Cerebellar cortex (tissue), 1 donor: ENCODE measurements at places on chromosomes 4 and X.
A peak's percentile ranks its signal among the peaks of the same experiment; 100 is the strongest.

DNA sequence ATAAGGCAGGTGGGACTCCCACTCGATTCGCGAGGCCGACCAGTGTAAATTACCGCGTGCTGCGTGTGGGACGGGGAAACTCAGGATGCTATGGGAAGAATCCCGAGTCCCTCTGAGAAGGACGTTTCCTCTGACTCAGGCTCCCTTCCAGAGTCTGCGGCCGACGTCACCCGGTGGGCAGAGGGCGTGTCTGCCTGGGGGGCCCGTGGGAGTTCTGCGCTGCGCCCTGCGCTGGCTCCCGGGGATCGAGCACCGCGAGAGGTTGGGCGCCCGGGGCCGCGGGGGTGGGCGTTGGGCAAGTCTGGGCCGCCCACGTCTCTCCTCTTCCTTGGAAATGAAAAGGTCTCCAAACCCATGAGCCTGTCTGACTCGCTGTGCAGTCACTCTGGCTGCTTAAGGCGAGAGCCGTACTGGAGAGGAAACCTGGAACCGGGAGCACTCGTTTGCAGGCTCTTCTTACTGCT, 568 bp downstream of the NIPAL1 start:
- peak; percentile 20 for DNase-seq

DNA sequence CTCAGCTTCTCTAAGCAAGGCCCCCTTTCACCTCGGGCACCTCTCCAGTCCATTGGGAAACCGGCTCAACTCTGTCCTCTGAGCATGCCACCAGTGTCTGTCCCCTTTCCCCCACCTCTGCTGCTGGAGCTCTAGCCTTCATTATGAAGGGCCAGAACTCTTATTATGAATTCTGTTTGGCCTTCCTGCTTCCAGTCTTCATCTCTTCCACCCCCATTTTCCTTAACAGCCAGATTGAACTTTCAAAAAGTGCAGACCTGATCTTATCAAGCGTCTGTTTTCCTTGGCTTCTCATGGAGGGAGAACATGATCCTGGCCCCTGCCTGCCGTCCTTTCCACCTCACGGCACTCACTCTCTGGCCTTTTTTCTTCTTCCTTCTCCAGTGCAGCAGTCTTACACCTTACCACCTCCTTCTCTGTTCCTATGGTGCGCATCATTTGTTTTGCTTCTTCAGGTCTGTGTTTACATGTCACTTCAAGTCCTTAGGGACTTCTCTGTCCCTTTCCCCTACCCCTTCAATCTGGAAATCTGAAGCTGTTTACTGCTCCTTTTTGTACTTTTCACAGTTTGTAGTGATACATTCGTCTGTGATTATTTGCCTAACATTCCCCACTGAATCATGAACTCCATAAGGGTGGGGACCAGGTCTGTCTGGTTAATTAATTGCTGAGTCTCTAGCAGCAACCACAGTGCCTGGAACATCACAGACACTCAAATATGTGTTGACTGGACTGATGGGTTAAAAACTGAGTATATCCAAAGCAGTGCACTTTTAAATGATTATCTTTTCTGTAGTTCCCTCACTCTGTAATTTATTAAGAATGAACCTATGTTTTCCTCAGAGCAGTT, 55.8 kb downstream of the FNIP2 start:
- no peak for DNase-seq

GRCh38 chrX:106894392-106894909, 8.7 kb downstream of the RIPPLY1 start:
- DNase-seq = peak; percentile 52

DNA sequence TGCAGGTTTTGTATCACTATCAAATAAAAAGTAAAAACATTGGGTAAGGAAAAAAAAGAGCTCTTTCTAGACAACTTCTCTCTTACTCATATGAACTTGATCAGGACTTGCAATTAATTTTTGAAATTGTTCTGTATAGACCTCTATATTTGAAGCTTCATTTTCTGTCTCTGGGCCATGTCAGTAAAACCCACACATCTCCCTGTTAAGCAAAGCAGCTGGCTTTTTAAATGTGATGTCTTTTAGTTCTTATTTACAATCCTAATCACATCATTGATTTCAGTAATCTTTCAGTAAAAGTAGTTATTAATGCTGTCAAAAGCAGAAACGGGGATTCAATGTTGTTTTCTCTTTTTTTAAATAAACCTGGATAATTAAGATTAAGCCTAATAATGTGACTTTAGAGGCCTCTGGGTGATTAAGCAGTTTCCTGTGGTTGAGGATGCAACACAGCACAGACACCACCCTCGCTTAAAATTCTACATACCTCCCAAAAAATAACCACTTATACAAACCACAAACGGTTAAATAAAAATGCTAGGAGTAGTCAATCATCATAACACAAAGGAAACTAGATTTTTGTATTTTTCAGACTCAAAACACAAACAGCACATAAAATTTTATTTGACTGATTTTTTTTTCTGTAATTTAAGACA, 5.2 kb upstream of the PCDH10 start:
- no peak for DNase-seq

- peak; percentile 18 for DNase-seq
Measured at GRCh38 chr4:5933116-5933515, 40.2 kb upstream of the CRMP1 start.

GRCh38 chrX:147891896-147892295, 19.8 kb upstream of the FMR1 start:
- DNase-seq = no peak

DNA sequence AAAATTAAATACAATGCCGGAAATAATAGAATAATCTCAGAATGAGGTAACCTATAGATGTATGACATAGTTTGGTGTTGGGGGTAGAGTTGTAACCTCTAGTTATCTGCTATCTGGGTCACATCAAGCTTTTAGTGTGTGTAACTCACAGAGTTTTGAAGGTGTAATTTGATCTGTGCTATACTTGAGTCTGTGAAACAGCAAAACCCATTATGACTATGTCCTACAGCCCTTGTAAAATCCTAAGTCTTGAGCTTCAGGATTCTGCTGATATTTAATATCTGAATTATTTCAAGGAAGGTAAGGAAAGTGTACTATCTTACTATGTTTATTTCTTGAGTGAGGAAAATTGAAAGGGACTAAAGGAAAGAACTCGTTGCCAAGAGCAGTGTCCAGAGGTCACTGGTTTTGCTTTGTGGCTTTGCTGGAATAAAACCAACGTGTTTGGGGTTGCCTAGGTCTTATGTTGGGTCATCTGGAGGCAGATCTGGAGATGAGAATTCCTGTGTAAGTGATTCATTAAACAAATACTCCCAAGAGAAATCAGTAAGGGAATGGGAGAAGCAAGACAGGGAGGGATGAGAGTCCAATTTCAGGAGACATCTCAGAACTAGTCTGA, 107.8 kb upstream of the CBLL2 start:
- no peak for DNase-seq

DNA sequence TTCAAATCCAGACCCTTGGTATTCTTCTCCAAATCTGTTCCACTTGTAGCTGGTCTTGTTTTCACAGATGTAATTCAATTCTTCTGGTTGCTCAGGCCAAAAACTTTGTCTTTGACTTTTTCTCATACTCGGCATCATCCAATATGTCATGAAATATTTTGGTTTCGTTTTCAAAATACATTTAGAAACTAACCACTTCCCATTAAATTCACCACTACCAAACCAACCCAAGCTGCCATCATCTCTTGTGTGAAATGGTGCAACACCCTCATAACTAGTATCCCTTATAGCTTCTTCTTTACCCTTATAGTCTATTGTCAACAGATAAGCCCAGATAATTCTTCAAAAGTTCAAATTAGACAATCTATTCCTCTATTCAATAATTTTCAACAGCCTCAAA, 192.1 kb downstream of the PRR32 start:
- no peak for DNase-seq

DNA sequence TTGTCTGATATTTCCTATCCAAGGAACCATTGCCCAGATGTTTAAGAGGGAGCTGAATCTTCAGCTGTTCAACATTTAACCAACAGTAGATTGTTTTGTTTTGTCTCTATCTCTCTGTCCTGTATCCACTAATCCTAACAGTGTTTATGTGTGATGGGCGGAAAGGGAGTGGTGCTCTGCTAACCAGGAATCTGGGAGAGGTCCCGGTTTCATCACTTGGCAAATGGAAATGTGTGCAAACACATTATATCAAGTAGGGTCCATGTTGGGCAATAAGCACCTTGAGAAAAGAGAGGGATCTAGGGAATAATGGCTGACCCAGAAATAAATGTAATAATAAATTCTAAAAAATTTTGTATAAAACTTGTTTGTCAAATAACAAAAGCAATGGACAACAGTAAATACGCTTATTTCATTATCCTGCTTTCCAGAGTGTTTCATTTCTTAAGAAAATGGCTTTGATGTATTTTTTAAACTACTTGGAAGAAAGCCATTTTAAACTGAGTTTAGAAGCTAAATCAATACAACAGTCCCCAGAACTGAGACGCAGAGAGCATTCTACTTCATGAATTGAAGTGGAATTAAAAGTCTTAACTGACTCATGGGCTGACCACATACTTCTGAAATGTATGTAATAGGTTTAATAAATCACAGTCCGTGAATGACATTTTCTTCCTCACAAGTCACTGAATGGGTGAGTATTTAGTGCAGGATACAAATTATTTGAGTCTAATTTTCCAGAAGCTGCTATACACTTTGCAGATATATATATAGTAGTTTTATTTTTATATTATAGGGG, 55.8 kb downstream of the EMCN start:
- DNase-seq = no peak

- no peak for DNase-seq
Measured at GRCh38 chr4:53068755-53069330, 206.7 kb downstream of the RASL11B start.

- DNase-seq = no peak
Measured at GRCh38 chr4:39427520-39428114, 20.9 kb downstream of the KLB start.

DNA sequence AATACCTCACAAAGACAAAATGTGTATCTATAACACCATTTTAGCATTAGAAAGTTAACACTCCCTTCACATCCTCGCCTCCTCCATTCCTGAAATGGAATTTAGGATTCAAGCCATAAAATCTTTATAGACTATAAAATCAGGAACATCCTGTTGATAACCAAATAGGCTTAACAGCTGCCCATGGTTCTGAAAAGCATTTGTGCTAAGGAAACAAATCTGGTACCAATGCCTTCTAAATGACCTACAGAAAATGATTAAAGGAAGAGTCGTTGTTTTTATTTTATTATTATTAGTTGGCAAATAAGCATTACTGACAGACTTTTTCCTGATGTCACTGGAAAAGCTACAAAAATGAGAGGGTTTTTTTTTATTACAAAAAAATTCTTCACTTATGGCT, 79.8 kb downstream of the PAPSS1 start:
- no peak for DNase-seq

GRCh38 chrX:153495903-153496589, 1.3 kb downstream of the BGN start:
- DNase-seq = no peak

GRCh38 chr4:42906341-42906740, 13.8 kb downstream of the GRXCR1 start:
- no peak for DNase-seq

DNA sequence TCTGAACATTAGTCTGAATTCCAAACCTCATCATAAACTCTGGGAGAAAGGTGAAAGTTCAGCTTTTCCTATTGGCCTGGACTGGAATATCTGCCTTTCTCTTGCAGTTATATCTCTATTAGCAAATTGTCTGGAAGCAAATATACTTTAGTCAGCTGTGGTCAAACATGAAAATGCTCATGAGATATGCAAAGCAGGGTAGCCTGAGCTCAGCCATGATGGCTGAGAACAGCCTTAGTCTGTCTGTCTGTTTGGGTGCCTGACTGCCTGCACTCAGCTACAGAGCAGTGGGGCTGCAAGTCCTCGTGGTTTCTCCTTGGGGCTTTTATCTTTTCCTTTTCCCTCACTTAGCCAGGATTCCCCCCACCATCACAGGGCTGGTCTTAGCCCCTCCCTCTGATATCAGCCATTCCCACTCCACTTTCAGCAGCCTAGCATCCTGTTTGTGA, 19.5 kb upstream of the PGRMC2 start:
- DNase-seq = no peak

DNA sequence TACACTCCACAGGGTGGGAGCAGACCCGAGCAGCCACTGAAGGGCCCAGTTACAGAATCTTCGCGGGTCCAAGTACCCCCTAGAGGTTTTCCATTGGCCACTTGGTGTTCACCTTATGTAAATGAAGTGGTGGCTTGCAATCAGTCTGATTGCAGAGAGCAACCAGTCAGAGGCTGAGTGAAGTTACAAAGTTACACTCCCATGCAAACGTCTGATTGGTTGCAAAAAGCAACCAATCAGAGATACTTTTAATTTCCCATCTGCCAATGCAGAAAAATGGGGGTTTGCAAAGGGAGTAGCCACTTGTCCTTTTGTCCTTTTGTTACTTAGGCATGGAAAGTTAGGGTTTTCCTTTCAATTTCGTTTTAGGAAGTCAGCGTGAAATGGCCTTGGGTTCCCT, 27.0 kb upstream of the NKAP start:
- DNase-seq = no peak

- peak; percentile 62 for DNase-seq
Measured at GRCh38 chrX:15349046-15349445, 13.7 kb upstream of the PIGA start.

- DNase-seq = no peak
Measured at GRCh38 chrX:78321809-78322208, 5.6 kb downstream of the CYSLTR1 start.

- no peak for DNase-seq
Measured at GRCh38 chrX:40524423-40524822, 56.3 kb upstream of the ATP6AP2 start.

DNA sequence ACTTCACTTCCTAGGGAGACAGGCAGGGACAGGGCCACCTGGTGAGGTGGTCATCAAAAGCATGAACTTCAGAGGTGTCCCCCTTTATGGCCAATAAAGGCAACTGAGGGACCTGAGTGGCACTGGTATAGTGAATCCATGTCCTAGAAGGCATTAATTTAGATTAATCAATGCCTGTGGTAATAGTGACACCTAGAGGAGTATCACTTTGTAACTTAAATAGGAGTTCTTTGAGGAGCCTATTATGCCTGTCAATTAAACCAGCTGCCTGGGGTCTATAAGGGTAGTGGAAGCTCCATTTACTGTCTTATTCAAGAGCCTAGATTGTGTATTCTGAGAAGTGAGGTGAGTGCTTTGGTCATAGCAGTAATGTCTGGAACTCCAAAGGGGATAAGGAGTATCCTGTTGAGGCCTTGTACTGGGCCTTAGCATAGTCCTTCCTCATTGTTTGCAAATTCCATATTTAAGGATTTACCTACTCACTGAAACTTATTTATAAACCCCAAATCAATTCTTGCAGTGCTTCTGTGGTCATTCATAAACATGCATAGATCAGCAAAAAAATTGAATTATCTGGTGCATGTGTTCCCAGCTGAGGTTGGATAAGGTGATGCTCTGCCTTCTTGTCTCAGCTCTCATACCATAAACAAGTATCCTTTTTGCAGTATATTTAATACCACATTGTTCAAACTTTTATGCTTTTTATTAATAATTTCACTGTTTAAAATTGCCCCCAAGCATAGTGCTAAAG, 213.8 kb upstream of the RADX start:
- no peak for DNase-seq
